ENCODE measurements at places on chromosomes 5 and 9.

DNA sequence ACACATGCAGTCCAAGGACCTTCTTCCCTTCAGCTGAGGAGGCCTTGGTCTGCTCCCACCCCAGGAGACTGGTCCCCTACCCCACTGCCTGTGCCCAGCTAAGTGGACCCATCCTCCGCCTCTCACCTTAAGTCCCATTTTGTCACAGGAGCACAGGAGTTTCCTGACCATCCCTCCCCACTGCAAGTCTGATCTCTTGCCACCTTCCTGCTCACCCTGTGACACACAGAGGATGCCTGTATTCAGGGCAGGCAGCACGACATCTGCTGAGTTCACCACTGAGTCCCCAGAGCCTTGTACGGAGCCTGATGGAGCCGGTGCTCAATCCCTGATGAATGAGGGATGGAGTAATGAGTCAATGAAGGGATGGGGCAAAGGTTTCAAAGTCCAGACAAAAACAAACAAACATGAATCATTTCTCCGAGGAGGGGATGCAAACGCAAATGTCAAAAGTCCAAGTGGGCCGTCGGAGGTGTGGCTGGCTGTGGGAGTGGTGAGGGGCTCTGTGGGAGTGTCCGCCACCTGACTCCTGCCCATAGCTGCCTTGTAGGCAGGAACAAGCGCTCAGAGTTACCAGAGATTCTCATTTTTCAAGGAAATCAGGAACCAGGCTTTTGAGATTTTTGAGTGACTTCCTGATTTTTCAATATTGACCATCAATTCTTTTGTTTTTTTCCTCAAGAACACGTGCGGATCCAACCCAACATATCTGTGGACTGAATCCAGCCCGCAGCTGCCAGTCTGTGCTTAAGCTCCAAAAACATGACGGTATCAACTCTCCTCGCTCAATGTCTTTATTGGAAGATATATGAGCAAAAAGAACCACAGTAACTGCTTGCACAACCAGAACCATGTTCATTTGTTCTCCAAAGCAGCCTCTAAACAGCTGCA, 4.4 kb downstream of the RAPGEF1 start:
- DNase-seq, result no peak

DNA sequence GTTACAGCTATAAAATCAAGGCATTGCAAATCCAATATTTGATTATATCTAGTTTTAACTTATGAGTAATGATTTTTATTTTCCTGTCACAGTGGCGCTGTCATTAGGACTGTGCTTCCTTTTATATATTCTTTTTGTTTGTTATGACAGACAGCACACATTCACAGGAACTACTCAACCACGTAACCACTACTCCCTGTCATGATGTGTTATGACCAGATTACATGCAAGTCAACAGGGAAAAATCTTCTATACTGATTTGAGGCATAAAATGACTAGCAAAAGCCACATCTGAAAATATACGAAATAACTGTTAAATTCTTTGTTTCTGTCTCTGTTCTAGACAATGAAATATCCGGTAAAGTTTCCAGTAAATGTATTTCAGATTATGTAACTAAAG, 25.4 kb downstream of the SREK1 start:
- no peak for DNase-seq

DNA sequence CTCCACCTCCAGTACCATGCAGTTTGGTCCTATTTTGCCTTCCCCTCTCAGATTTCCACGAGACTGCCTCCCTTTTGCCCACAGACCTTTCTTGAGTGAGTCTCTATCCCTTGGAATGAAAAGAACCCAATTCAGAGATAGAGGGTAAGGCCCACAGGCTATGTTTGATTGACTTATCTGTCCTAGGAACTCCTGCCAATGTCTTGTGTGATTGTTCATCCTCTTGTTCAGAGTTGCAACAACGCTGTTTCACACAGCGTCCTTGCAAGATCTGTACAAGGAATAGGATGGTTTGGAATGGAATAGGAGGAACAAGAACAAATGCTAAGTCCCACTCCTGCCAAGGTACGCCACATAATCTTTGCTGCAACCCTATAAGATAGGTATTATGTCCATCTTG, 142.2 kb upstream of the ABCA1 start:
- no peak for DNase-seq

- no peak for DNase-seq
These were observed 6.8 kb upstream of the GRAMD2B start for GRCh38 chr5:126416266-126416925.

DNA sequence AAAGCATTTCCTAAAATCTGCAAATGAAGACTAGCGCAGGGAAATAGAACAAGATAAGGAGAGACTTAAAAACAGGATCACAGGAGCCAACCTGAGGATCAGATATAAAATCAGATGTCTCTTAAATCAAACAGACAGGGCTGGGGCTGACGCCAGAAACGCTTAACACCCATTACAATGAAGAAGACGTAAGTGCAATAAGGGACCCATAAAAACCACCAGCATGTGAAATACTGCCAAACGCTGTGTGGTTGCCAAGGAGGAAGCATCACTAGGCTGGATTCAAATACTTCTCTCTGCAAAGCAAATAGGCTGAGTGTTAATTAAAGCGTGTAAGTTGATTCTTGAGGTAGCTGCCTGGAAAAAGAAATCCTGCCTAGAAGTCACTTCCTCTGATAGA, 74.4 kb upstream of the ATP10B start:
- DNase-seq, result no peak

DNA sequence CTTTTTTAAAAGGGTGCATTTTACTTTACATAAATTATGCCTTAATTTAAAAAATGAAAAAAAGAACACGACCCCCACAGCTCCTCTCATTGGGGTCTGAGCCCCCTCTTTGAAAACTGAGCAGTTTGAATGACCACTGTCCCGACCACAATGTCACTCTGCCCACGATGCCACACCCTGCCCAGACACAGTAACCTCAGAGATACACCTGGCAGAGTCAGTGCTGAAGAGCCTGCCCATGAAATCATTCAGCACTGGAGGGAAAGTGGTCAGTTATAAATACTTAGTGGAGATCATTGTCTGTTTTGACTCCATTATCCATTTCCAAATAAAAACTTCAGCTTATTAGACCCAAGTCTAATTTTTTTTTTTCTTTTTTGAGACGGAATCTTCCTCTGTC, 49.3 kb downstream of the DNAJC21 start:
- no peak for DNase-seq

DNA sequence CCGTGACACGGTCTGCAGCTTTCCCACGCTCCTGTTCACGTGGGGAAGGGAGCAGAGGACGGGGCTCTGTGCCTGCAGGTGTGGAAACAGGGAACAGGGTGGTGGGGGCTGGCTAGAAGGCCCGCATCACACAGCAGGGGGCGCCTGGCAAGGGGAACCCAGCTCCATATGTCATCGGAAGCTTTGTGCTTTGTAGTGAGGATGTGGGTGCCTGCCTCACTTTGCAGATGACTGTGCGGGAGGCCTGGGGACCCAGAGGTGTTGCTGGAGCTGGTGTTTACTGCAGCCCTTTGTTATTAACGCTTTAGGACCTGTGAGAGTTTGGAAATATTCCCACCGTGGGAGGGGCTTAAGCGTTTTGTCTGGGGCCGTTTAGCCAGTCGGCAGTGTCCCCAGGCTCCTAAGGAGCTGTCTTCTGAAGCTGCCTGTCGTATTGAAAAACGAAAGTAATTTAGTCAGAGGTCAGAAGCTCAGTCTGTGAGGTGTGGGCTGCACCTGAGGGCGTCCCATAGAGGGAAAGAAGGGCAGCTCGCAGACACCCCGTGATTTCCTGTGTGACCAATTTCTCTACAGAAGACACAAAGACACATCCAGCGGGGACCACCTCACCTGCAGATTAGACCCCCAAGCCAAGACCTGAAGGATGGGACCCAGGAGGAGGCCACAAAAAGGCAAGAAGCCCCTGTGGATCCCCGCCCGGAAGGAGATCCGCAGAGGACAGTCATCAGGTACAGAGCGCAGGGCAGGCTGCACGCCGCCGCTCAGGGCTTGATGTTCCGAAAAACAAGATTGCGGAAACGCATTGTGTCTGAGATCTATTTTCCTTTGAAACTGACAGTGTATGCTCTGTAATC, 9.1 kb downstream of the MAN1B1 start:
- DNase-seq, result no peak

DNA sequence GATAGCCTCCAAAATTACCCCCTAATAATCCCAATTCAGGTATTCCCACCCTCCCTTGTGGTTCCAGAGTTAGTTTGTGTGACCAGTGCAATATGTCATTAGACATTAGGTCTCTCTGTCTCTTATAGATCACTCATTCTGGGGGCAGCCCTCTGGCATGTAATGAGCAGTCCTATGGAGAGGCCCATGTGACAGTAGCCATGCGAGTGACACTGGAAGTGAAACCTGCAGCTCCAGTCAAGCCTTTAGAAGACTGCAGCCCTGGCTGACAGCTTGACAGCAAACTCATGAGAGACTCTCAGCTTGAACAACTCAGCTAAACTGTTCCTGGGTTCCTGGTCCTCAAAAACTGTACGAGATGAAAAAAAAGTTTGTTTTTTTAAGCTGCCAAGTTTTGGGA, 54.0 kb upstream of the HSPB3 start:
- DNase-seq, result no peak

DNA sequence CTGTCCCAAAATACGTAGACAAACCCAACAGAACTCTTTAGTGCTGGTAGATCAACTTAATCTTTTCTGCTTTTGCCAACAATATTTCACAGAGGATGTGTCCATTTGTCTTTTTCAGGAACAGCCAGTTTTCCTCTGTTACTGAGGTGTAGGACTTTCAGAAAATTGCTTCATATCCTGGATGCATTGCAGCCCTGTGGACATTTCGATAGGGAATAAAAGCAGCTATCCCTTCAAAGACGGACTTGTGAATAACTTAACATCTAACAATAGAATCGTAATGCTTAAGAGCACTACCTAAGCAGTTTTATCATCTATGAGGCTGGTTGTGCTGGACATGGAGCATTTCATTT, 59.7 kb downstream of the PCSK1 start:
- no peak for DNase-seq

GRCh38 chr5:119829341-119829740, 200.0 kb downstream of the FAM170A start:
- DNase-seq, result no peak

- no peak for DNase-seq
These were observed 140.3 kb upstream of the FER start for GRCh38 chr5:108607421-108607820.

DNA sequence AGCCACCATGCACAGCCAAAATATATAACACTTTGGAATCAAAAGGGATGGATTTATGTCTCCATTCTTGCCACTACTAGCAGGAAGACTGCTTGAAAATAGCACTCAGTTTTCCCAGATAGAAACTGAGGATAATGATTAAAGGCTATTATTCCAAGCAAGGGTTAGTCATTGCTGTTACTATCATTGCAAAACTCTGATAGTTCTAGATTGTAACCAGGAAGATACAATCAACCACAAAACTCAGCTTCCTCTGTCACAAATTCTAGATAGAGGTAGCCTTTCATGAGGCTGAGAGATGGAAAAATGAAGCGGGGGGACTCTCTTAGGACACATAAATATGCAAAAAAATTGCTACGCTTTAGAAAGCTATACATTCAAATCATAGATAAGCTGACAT, 3.1 kb downstream of the ANXA1 start:
- no peak for DNase-seq

DNA sequence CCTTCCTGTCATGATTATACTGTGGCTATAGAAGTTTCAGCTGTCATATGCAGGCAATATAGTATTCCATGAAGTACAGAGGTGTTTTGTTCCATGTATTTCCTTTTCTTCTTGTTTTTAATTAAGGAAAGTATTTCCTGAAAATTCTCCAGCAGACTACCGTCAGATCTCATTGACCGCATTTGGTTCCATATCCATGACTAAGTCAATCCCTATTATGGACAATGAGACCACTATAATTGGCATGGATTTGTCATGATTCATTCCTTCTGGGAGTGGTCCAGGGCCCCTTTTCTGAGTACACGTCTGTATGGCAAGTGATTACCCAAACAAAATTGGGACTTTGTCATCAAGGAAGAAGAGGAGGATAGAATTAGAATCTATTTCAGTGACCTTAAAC, 283.2 kb upstream of the CLINT1 start:
- no peak for DNase-seq

GRCh38 chr9:134707031-134707680, 65.6 kb downstream of the COL5A1 start:
- DNase-seq, result no peak

DNA sequence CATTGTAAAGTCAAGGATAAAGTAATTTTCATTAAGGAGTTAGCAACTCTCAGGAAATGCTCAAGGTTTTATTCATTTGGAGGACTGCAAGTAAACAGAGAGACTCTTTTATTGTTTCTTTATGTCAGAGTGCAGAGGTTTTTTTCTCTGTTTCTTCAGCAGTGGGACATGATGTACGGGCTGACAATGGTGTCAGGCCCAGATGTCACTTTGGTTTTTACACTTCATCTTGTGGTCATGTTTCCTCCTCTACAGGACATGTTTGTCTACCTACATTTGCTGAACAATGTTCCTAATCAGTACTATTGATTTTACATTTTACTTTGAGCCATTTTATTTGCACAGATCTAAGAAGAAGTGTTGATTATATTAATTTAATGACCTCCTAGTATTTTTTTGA, 72.8 kb upstream of the PARP8 start:
- no peak for DNase-seq

DNA sequence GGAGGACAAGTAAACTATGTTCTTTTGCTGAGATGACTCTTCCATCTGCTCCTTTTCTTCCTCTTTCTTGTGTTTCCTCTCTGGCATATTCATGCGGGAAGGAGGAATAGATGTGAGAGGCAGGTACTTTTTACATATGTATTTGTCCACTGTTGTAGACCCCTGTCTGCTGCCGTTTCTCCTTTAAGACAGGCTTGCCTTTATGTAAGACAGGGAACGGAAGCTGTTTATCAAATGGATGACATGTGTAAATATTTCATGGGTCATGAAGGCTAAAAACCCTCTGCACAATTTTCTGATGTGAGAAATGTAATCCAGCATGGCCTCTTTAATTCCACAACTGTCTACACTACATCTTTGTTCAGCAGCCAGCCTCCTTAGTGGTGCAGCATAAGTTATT, 1525.5 kb upstream of the NUDT12 start:
- no peak for DNase-seq

DNA sequence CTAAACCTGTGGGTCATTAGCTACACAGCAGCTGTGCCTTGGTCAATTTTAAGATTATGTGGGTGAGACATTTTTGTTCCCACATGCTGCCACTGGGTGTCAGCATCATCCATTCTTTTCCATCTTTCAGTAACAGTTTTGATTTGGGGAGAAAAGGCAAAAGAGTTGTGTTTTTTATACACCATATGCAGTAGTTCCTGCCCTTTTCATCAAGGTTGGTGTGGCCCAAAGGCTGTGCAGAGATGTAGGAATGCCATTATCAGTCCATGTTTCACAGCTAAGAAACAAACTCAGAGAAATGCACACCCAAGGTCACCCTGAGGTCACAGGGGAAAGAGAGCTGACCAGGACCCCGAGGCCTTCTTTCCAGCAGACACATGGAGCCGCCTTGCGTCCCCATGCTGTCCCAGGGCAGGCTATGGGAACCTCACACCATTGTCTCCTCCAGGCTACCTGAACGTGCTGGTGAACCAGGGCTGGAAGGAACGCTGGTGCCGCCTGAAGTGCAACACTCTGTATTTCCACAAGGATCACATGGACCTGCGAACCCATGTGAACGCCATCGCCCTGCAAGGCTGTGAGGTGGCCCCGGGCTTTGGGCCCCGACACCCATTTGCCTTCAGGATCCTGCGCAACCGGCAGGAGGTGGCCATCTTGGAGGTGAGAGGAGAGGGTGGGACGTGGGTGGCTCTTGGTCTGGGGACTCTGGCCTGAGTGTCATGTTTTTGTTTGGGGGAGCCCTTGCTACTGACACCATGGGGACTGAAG, 27.8 kb upstream of the GRPEL2 start:
- no peak for DNase-seq
